Foreskin fibroblast (primary cell): ENCODE measurements at places on chromosomes 7 and 10.

DNA sequence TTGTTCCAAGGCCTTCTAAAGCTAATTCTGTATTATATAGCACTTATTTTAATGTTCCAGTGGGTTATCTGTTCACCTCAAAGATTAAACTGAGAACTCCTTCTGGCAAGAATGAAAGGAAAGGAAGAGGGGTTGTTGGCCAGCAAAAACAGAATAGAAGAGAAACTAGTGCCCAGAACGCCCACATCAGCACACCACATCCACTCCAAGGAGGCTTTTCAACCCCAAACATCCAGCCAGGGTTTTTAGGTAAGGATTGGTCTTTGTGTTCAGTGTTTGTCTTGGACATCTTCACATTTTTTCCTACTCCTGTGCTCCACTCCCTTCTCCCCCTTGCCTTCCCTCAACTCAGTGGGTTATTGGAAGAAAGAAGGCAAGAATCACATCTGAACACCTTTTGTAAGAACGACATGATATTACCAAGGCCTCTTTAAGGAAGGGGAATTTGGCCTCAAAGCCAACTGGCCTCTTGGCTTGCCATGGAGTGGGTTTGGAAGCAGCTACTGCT lies 55.8 kb downstream of the BICC1 start:
- no peak for DNase-seq

DNA sequence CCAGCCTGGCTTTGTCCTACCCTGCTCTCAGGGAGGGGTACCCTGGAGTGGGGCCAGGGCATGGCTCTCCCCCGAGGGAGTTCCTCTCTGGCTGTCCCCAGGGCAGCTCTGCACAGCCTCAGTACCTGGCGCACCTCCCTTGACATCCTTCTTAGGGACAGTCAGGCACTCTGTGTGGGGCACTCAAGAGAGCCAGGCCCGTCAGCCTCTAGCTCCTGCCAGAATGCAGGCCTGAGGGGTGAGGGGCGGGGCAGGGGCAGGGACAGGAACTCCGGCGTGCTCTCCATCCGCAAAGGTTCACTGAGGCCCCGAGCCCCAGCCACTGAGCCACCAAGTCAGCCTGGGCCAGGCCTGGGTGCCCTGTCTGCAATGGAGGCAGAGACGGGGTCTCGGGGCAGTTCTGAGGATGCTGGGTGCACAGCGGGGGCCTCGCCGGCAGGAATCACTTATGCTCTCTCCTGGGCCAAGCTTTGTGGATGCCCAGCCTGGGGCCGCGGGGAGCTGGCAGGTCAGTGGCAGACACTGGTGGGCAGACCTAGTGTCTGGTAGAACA lies 10.1 kb downstream of the LIMK1 start:
- DNase-seq: no peak

- no peak for DNase-seq
Measured at GRCh38 chr7:31104361-31105255, 52.5 kb downstream of the ADCYAP1R1 start.

GRCh38 chr10:62749093-62749683 lies 55.3 kb upstream of the ADO start:
- no peak for DNase-seq

- DNase-seq: no peak
Measured at GRCh38 chr10:127576740-127577161, 27.6 kb downstream of the NPS start.
